GM12878 (cell line): ENCODE measurements at places on chromosomes 1 and 21. TPM values are rescaled to one million over a fixed set of nuclear protein-coding genes. Genes with fewer than 3 reads are reported as not detected.

DNA sequence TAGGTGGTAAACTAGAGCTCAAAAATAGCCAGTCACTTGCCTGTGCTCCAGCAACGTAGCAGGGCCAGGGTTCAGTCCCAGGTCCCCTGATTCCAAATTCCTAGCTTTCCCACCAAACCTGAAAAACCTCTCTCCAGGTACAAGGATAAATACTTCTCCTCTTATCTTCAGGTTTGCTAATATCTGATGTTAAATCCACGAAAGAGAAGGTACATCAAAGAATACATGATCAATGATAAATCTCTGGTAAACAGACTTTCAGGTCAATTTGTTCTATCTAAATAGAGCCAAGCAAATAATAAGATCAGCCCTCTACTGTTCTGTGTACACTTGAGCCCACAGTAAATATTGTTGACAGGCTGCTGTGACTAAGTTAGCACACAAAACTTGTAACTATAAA, 52.1 kb upstream of the AKT3 start:
- no peaks in the 10 kb centered on the region for H3K4me1 ChIP-seq
- H3K27me3 ChIP-seq = no peaks in the 10 kb centered on the region; the same call in 1 of the 2 replicates
- no peaks in the 10 kb centered on the region for H3K36me3 ChIP-seq
- no peak for DNase-seq
- no peak overlapping the region for H3K27ac ChIP-seq
- no peak overlapping the region for H3K4me3 ChIP-seq

LRRC53 gene
- polyA plus RNA-seq = not detected in 2 replicates

DNA sequence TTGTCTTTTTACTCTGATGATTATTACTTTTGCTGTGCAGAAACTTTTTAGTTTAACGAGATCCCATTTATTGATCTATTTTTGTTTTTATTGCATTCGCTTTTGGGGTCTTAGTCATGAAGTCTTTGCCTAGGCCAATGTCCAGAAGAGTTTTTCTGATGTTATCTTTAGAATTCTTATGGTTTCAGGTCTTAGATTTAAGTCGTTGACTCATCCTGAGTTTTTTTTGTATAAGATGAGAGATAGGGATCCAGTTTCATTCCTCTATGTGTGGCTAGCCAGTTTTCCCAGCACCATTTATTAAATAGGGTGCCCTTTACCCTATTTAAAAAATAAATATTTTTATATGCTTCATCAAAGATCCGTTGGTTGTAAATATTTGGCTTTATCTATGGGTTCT, 13.2 kb downstream of the MAN1C1 start:
- no peak overlapping the region for H3K27ac ChIP-seq
- no peak overlapping the region for H3K4me3 ChIP-seq
- no peaks in the 10 kb centered on the region for H3K27me3 ChIP-seq
- H3K4me1 ChIP-seq = peaks cover 4% of the 10 kb centered on the region; the same call in 1 of the 2 replicates

DNA sequence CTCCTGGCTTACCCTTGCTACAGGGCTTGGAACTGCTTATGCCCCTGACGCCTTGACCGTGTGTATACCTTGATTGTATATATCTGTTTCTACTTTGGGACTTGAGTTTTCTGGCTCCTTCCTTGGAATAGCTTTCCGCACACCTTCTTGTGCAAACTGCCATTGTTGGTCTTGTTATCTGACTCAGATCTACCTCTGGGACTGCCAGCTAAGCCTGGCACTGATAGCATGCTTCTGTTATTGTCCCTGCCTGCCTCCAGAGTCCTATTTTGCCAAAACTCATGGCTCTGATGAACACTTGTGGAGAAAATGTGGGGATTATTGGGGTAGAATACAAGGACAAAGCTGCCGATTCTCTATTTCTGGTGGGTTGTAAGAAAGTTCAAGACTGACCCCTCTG, 15.4 kb downstream of the FMOD start:
- H3K4me1 ChIP-seq = no peaks in the 10 kb centered on the region
- H3K36me3 ChIP-seq = no peaks in the 10 kb centered on the region
- H3K4me3 ChIP-seq = no peak overlapping the region
- DNase-seq = no peak
- H3K27me3 ChIP-seq = no peaks in the 10 kb centered on the region

FMO2 gene
- polyA plus RNA-seq = not detected in 2 replicates

DNA sequence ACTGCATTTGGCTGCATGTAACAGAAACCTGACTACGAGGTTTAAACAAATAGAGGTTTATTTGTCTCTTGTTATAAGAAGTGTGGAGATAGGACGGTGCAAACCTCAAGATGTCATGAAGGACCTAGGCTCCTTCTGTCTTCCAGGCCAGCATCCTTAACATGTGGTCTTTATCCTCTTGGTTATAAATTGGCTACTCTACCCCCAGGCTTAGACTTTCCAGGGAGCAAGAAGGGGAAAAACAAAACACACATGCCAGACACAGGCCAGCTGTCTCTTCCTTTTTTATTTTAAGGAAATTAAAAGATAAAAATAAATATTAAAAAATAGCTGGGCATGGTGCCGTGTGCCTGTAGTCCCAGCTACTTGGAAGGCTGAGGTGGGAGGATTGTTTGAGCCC, 51.3 kb upstream of the PRELP start:
- H3K27ac ChIP-seq = no peak overlapping the region
- H3K36me3 ChIP-seq = no peaks in the 10 kb centered on the region
- no peak overlapping the region for H3K4me3 ChIP-seq
- H3K4me1 ChIP-seq = peaks cover 13% of the 10 kb centered on the region
- no peaks in the 10 kb centered on the region for H3K27me3 ChIP-seq
- DNase-seq = no peak

DNA sequence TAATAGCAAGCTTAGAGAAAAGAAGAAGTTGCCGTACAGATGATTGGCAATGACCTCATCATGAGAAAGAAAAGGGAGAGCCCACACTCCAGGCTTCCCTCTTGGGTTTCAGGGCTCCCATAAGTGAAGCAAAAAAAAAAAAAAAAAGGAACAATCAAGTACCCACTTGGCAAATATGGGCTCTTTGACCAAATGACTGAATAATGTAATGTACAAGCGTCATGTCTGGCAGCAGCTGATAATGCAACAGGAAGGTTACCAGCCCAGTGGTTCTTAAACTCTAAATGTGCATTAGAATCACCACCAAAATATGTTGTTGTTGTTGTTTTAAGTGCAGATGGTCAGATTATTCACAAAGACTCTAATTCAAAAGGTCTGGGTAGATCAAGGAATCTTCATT, 13.5 kb downstream of the TNFSF4 start:
- no peak overlapping the region for H3K27ac ChIP-seq
- H3K36me3 ChIP-seq = no peaks in the 10 kb centered on the region
- DNase-seq = no peak
- no peak overlapping the region for H3K4me3 ChIP-seq
- no peaks in the 10 kb centered on the region for H3K27me3 ChIP-seq
- peaks cover 12% of the 10 kb centered on the region for H3K4me1 ChIP-seq
